ENCODE measurements at places on chromosomes 5 and 9.

DNA sequence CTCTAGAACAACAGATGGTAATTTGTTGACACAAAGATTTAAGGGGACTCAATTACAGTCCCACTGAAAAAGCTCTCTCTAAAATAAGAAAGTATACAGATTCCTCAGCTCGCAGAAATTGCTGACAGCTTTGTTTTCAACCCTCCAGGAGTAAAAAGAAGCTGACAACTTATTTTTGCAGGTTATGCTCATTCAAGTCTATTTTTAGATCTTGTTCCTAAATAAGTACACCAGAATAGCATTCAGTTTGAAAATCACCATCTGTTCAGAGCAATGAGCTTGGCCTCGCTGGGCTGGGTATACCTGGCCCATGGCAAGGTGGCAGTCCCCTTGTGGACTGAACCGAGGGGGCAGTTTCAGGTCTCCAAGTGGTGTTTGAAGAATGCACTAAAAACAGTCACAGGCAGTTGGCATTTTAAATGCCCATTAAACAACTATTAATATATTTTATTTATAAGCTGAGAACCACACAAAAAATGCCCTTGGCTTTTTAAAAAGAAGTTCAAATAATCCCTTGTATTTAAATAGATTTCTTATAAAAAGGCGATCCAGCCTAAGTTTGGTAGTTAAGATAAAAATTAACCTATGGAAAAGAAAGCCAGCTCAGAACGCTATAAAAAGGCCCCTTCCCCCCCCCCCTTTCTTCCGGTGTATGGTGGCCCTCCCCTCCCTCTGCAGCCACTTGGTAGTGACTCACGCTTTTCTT lies 169.2 kb downstream of the AUH start:
- DNase-seq = peak; percentile 58

GRCh38 chr9:91177661-91178280 lies 183.9 kb downstream of the AUH start:
- DNase-seq = no peak

- no peak for DNase-seq
Observed at GRCh38 chr5:161414896-161415295, 131.6 kb downstream of the GABRB2 start.

- no peak for DNase-seq
Observed at GRCh38 chr5:165837286-165837685, 2331.9 kb downstream of the MAT2B start.

GRCh38 chr9:11352612-11353011 lies 739.8 kb upstream of the PTPRD start:
- DNase-seq = no peak

DNA sequence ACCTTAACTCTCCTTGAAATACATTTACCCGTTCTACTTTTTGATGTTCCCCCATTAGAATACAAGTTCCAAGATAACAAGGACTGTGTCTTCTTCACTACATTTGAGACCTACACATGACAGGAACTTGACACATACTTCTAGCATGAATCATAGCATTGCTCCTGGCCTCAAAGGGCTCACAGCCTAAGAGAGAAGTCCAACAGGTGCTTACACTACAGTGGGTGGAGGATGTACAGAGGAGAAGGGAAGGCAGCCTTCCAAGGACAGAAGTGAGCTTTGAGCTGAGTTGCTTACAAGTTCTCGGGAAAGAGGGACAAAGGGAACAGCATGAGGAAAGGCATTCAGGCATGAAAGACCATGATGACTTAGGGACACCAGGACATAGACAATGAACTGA lies 56.9 kb upstream of the MSX2 start:
- no peak for DNase-seq

- DNase-seq = no peak
Observed at GRCh38 chr5:174571662-174572397, 152.6 kb upstream of the MSX2 start.

DNA sequence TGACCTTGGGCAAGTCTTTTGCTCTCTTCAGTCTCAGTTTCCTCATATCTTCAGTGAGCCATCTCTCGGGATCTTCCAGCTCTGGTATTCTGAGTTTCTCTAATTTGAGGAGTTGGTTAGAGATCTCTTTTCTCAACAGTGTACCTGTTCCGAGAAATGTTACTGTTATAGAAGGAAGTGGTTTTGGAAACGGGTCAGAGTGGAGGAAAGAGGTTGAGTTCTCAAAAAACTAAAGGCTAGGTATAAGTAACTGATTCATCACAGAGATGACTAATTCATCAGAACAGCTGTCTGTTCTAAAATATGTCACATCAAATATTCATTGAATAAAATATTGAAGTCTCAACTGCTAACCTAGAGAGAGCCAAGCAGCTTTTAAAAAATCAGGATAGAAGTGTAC lies 106.6 kb downstream of the PALM2AKAP2 start:
- DNase-seq = no peak

GRCh38 chr5:173410459-173411233 lies 82.4 kb upstream of the STC2 start:
- no peak for DNase-seq

- DNase-seq = no peak
Observed at GRCh38 chr5:154367101-154367500, 78.7 kb upstream of the SAP30L start.

DNA sequence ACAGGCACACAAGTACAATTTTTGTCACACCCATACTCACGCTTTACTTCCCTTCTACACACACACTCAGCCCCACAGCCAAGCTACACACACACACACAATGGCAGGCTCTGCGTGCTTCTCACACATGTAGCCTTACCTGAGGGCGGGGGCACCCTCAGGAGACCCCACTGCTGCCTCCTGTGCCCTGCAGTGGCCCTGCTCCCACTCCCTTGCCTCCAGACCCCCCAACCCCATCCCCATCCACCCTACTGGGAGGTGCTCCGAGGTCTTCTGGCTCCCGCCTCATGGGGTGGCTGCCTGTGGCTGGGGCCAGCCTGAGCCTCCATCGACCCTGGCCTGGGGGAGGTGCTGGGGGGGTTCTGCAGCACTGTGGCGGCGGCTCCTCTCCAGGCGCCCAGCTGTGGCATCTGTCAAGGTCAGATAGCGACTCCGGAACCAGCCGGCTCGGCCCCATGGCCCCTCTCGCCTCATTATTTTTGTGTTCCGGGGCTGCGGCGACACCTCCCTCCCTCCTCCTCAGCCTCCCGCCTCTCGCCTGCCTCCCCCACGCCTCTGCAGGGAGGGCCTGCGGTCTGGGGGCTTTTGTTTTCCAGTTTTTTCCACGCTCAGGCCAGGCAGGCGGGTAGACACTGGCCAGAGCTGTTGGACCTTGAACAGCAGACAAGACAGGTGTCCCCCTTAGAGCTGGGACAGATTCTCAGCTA lies 21.7 kb downstream of the CXXC5 start:
- no peak for DNase-seq

DNA sequence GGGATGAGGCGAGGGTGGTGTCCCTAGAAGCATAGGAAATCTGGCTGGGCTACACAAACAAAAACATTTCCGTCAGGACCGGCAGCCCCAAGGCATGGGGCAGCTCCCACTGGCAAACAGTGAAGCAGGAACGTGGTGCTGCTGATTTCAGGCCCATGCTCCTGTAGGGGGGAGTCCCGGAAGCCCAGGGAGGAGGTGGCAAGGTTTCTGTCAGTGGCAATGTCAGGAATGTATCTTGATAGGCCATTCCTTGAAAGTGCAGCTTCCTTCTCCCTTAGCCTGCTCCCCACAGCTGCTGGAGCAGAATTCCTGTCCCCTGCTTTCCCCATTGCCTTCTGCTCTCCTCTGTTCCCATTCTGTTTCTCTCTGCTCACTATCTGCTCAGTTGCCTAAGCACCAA lies 42.4 kb downstream of the MRRF start:
- no peak for DNase-seq

GRCh38 chr5:117475919-117476318 lies 901.3 kb upstream of the SEMA6A start:
- no peak for DNase-seq

DNA sequence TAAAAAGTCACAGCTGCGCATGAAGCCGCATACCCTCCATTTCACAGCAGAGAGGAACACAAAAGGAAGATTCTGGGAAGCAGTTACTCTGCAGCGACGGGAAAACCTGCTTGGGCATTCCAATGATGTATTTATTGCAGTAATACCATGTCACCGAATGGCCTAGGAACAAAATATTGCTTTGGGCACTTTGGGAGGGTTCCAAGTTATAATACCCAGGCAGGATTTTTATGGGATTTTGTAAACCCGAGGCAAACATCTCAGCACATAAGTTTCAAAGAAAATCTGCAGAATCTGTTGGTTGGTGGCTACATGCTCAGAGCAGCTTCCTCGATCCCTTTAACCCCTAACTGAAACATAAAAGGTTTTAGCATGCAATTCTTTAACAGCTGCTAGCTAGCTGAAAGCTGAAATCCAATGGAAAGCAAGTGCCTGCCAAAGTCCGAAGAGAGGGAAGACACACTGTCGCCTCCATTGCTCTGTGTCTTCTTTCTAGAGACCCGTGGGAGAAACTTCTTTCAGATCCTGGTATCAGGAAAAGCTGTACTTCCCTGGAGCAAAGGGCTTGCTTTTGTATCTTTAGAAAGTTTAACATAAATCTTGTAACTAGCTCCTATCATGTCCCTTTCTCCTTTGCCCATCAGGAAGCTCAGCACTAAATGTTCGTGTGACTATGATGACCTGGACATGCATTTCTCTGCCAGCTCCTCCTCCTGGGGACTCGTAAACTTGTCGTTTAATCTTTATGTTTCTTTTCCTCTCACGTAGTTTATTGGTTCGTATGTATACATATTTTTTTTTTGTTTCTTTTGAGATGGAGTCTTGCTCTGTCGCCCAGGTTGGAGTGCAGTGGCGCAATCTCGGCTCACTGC lies 195.0 kb downstream of the MAPKAP1 start:
- no peak for DNase-seq

- DNase-seq = no peak
Observed at GRCh38 chr5:59274106-59274636, 619.4 kb downstream of the PDE4D start.

DNA sequence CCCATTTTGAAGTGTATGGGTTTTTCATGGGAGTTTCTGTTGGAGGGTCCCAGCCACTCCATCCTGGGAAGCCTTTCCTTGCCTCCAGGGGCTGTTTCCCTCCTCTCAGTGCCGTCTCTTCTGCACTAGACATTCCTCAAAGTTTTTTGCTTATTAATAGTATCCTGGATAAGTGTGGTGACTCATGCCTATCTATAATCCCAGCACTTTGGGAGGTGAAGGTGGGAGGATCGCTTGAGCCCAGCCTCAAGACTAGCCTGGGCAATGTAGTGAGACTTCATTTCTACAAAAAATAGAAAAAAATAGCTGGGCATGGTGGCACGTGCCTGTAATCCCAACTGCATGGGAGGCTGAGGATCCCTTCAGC lies 43.1 kb downstream of the RALGPS1 start:
- no peak for DNase-seq

- no peak for DNase-seq
Observed at GRCh38 chr9:33416996-33417395, 14.6 kb upstream of the AQP7 start.

- DNase-seq = no peak
Observed at GRCh38 chr9:72309364-72310133, 55.5 kb downstream of the ZFAND5 start.

- DNase-seq = no peak
Observed at GRCh38 chr5:1809416-1810035, 8.3 kb downstream of the NDUFS6 start.

DNA sequence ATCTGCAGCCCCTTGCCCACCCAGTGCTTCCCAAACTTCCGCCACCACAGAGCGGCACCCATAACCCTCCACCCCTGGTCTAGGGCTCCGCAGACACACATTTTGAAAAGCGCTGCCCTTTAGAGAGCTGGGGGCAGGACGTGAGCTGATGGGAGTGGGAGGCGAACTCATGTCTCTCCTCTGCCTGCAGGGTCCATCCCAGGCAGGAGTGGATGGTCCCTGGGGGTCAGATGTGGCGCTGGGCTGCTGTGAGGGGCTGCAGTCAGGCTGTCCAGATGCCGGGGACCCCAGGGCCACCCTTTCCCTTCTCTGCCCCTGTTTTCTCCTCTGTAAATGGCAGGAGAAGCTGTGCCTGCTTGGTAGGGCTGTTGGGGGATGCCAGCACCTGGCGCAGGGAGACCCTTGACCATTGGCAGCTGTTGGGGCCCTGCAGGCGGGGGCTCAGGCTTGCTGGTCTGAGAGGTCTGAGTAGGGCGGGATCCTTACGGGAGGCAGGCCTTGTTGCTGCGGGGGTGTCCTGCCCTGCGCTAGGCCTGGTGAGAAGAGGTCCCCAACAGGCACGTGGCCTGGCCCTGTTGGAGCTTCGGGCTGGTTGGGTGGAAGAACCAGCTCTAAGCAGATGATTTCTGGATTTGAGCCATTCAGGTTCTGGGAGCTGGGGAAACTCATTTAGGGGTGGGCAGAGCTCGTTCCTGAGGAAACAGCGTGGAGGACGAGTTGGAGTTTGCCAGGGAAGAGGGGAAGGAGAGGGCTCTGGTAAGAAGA lies 10.3 kb upstream of the RNU6ATAC start:
- no peak for DNase-seq

- no peak for DNase-seq
Observed at GRCh38 chr5:125574491-125575044, 828.1 kb upstream of the ZNF608 start.

DNA sequence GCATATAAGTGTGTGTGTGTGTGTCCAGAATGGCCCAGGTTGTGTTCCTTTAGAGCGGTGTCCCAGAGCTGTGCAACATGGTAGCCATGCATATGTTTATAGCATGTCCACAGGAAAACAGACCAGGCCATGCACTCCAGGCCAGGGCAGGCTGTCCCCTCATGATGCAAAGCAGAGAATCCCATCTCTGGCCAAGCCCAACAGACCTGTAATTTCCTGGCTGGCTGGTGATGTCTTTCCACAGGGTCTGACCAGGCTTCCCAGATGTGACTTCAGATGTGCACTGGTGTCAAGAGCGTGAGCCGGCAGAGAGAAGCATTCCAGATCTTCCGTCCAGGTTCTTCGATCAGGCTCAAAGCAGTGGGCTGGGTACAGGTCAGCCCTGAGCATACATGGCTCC lies 21.1 kb upstream of the TCF7 start:
- DNase-seq = no peak

DNA sequence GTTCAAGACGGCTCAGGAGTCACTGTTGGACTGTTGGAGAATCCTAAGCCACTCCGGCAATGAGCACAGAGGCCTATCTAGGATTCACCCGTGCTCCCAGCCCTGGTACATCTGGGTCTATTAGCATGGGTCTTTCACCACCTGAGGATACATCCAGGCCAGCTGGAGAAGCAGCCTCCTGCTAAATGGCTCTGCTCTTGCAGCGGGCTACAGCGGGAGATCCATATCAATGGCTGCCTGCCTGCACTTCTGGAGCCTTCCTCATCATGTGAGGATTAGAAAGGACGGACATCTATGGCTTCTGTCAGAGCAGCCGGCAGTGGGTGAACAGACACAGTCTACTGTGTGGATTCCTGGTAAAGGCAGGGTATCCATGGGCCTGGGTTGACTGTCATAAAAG lies 357.4 kb downstream of the MLLT3 start:
- DNase-seq = no peak

GRCh38 chr5:42819745-42820144 lies 8.1 kb upstream of the SELENOP start:
- DNase-seq = no peak
